Glutamatergic neuron (in vitro differentiated cells): ENCODE measurements at places on chromosomes 5 and 9. TPM values are rescaled to one million over a fixed set of nuclear protein-coding genes. Genes with fewer than 3 reads are reported as not detected.

Gene KCNV2
- total RNA-seq: not detected

Gene SYNPO
- 16.1 TPM for total RNA-seq

Gene GFPT2
- 11.6 TPM for total RNA-seq

Gene STC2
- 14.0 TPM for total RNA-seq

Gene GRHPR
- 78.1 TPM for total RNA-seq

Gene CA9
- not detected for total RNA-seq

Gene LEAP2
- 2.5 TPM for total RNA-seq

Gene FGF18
- 26.3 TPM for total RNA-seq

Gene ATP10B
- not detected for total RNA-seq

Gene PLEKHG4B
- 49.4 TPM for total RNA-seq

Gene C9
- not detected for total RNA-seq

DNA sequence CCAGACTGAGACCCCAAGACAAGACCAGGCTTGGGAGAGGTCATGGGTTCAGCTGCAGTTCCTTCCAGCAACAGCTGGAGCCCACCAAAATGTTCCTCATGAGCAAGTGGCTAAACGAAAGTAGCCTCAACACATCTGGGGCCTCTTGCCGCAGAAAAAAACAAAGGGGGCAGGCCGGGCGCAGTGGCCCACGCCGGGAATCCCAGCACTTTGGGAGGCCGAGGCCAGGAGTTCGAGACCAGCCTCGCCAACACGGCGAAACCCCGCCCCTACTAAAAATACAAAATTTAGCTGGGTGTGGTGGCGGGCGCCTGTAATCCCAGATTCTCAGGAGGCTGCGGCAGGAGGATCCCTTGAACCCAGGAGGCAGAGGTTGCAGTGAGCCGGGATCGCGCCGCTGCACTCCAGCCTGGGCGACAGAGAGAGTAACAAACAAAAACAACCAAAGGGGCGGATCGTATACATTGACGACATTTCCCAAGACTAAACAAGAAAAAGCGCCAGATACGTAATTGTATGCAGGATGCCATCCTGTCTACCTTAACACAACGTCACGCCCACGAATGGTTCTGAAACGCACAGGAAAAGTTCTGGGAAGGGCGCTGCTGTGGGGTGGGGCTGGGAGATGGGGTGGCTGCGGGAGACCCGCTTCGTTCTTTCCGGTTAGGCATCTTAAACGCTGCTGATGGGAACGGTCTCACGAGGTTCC is 1.7 kb downstream of the INPP5E start:
- peaks cover 15% of the 10 kb centered on the region for H3K27me3 ChIP-seq
- peak overlapping the region; percentile 33 for H3K27ac ChIP-seq
- no peaks in the 10 kb centered on the region for H3K36me3 ChIP-seq
- H3K4me3 ChIP-seq: peak overlapping the region; percentile 89
- H3K4me1 ChIP-seq: peaks cover 14% of the 10 kb centered on the region

DNA sequence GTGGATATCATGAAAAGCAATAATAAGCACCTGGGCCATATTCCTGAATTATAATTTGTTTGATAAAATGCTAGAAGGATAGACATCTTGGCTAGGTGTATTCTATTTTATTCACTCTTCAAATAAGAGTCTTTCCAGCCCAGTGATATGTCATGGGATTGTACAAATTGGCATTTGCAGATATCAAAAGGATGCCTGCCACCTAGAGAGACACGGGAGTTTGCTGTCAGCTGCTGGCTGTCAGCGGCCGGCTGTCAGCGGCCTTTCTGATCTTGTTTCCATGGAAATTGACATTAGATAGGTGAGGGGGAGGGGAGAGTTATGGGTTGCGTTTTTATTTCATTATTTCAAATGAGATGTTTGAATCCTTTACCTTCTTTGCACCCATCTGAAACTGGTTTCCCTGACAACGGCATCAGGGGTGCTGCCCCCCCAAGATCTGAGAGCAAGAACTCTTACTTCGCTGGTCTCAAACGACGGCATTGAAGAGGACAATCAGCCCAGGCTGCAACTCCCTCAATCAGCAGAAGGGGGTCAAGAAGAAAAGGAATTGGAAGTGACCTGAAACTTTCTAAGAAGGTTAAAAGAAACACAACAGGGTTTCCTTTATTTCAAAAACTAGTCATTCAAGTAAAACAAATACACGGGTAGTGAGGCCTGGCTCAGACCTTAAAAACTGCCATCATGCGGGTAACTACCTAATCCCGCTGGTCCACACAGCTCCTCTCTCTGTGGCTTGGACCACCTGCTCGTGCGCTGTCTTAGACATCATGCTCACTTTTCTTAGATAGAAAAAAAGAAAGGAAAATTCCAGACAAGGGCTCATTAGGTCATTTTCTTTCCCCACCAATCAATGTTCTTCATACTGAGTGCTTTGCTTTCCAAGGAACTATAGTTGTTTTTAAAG is 115.7 kb downstream of the TLE1 start:
- peaks cover 3% of the 10 kb centered on the region for H3K27me3 ChIP-seq
- H3K27ac ChIP-seq: peak overlapping the region; percentile 36
- H3K36me3 ChIP-seq: peaks cover 5% of the 10 kb centered on the region
- DNase-seq: no peak
- peaks cover 13% of the 10 kb centered on the region for H3K4me1 ChIP-seq

DNA sequence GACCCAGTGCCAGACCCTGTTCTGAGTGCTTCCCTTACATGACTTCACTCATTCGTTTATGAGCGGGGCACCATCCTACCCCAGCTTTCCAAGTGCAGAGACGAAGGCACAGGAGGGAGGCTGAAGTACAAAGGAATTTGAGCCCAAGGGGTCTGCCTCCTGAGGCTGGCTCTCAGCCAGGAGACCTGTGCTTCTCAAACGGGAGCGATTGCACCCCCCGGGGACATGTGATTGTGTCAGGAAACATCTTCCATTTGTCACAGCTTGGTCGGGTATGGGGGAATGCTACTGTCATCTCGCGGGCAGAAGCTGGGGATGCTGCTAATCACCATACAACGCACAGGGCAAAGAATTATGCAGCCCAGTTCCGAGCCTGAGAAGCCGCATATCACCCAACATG is 23.9 kb downstream of the ADCY2 start:
- no peak overlapping the region for H3K27ac ChIP-seq
- H3K4me1 ChIP-seq: peaks cover 5% of the 10 kb centered on the region
- no peaks in the 10 kb centered on the region for H3K36me3 ChIP-seq
- H3K4me3 ChIP-seq: no peak overlapping the region

DNA sequence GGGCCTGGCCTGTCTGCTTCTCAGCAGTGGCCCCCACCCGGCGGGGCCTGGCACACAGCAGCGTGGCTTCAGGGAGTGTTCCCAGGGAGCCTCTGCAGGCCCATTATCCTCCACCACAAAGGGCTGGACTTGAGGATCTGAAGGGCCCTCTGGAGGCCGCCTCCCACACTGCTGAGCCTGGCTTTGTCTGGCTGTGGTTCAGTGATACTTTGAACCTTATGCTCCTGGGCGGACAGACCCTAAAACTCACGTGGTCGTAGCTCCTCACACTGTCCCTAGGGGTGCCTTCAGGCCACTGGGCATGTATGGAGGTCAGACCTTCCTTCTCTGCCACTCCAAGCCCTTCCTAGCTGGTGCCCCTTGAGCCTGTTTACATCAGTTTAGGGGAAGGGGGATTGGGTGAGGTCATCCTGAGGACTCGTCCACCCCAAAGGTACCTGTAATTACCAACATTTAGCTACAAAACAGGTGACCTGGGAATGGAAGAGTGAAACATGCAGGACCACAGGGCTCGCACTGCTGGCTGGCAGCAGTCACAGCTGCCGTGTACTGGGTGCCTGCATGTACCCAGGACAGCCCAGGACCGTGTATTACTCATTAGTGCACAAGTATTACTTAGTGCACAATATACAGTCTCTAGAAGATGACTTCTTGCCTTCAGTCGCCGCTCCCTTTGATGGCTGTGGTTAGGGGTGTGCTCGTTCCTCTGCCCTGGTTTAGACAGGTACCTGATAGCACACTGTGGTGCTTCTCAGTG is 8.5 kb downstream of the GRHPR start:
- H3K27me3 ChIP-seq: peaks cover 2% of the 10 kb centered on the region
- peak overlapping the region; percentile 38 for H3K4me3 ChIP-seq

DNA sequence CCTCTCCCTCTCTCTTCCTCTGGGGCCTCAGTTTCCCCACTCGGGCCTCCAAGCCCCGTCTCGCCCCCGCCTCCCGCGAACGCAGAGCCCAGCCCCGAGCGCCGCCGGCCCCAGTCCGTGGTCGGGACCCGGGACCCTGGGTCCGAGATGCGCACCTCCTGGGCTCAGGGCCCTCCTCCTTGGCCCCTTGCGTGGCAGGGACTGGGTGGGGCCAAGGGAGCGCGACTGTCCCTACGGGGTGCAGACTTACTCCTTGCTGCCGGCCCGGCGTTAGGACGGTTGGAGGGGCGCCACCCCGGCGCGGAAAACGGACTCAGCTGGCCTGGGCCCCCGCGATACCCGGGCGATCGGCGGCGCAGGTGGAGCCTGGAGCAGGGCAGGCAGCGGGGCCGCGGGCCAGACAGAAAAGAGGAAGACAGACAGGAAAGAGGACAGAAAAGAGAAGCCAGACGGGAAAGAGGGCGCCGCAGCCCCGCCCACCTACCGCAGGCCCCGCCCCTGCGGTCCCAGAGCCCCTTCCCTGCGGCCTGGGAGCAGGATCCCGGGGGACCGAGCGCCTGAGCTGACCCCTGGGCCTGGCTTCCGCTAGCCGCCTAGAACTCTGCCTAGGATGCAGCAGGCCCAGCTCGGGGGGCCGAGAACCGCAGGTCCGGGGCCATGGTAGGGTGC is at the start of gene GBGT1:
Gene GBGT1, minus strand, starts transcription at position 411 of the 669 bp plus-strand sequence. CDS start 1,502 bp downstream, outside the sequence.
- peaks cover 9% of the 10 kb centered on the region for H3K27me3 ChIP-seq
- H3K36me3 ChIP-seq: no peaks in the 10 kb centered on the region
- no peaks in the 10 kb centered on the region for H3K4me1 ChIP-seq
- H3K4me3 ChIP-seq: peak within 1 kb of the TSS; percentile 38

DNA sequence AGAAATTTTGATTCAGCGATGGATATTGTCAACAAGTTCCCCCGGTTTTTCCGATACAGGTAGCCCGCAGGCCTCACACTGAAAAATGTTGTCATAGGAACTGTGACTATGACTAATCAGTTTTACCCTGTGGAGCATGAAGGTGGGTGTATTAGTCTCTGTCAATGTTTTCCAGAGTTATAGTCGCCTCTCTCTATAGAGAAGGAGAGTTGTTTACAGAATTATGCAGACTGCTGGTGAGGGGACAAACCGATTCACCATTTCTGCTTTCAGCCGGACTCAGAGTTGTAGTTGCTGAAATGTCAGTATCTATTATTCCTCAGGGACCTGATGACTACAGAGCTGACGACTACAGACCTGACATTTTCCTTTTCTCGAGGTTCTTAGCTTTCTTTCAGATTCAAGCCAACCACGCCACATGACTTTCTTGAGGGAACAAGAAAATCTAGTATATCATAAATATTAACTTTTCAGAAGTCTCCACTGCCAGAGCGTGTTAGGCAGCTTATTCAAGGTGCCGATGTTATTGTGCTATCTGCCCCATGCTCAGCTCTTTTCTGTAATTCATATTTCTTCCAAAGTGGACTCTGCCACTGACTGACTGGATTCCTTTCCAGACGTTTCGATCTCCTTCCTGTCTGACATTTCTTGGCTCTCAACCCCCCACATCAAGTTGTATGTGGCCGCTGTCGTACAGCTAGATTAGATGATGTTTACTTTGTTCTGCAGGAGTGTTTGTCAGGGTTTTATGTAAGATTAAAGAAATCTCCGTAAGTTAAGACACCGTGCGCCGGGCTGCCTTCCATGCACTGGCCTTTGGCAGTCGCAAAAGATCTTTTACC is 178.1 kb downstream of the FGF1 start:
- peaks cover 5% of the 10 kb centered on the region for H3K27me3 ChIP-seq
- H3K4me3 ChIP-seq: peak overlapping the region; percentile 27
- H3K4me1 ChIP-seq: peaks cover 26% of the 10 kb centered on the region
- peak overlapping the region; percentile 79 for H3K27ac ChIP-seq
- H3K36me3 ChIP-seq: peaks cover 4% of the 10 kb centered on the region
- no peak for DNase-seq

- no peak for DNase-seq
- peak overlapping the region; percentile 66 for H3K4me3 ChIP-seq
- H3K4me1 ChIP-seq: peaks cover 53% of the 10 kb centered on the region
- H3K36me3 ChIP-seq: no peaks in the 10 kb centered on the region
These were observed 127.9 kb downstream of the EFNA5 start for GRCh38 chr5:107542831-107543231.

- no peaks in the 10 kb centered on the region for H3K27me3 ChIP-seq
- H3K4me3 ChIP-seq: no peak overlapping the region
- no peak for DNase-seq
- H3K4me1 ChIP-seq: peaks cover 2% of the 10 kb centered on the region
These were observed 128.8 kb downstream of the EGFLAM start for GRCh38 chr5:38387161-38387560.

- H3K27ac ChIP-seq: no peak overlapping the region
- peaks cover 19% of the 10 kb centered on the region for H3K36me3 ChIP-seq
- peaks cover 6% of the 10 kb centered on the region for H3K27me3 ChIP-seq
These were observed 16.5 kb downstream of the ANGPTL2 start for GRCh38 chr9:127105805-127106465.

DNA sequence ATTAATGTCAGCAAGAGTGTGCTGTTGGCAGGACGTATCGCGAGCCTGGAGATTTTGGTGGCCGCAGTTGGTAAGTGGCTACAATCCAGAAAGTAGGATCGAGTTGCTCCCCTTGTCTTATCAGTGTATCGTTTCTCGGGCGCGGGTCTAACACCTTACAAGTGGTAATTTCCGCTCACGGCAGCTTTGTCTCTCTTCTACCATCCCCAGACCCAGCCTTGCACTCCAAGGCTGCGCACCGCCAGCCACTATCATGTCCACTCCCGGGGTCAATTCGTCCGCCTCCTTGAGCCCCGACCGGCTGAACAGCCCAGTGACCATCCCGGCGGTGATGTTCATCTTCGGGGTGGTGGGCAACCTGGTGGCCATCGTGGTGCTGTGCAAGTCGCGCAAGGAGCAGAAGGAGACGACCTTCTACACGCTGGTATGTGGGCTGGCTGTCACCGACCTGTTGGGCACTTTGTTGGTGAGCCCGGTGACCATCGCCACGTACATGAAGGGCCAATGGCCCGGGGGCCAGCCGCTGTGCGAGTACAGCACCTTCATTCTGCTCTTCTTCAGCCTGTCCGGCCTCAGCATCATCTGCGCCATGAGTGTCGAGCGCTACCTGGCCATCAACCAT is 1.1 kb downstream of the PTGER4 start:
- peak overlapping the region; percentile 86 for H3K4me3 ChIP-seq
- H3K27ac ChIP-seq: no peak overlapping the region
- peaks cover 11% of the 10 kb centered on the region for H3K4me1 ChIP-seq
- peak; percentile 34 for DNase-seq

DNA sequence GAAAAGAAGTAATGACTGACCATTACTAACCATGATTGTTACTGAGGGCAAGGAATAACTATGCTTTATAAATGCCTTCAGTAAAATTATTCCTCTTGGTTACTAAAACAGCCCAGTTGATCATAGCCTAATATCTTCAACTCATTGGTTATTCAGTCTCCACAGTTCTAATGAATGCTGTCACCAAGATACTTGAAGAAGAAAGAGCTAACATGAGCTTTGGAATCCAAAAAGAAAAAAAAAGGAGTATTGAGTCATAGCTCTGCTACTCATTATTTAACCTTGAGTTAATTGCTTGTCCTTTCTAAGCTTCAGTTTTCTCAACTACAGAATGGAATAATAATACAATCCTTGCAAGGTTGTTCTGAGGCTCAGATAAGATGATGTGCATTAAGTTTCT is 187.7 kb downstream of the BRINP1 start:
- no peak overlapping the region for H3K4me3 ChIP-seq
- H3K4me1 ChIP-seq: peaks cover 21% of the 10 kb centered on the region
- no peaks in the 10 kb centered on the region for H3K36me3 ChIP-seq
- no peak for DNase-seq
- peaks cover 2% of the 10 kb centered on the region for H3K27me3 ChIP-seq
- H3K27ac ChIP-seq: no peak overlapping the region

- peaks cover 10% of the 10 kb centered on the region for H3K36me3 ChIP-seq
- no peak overlapping the region for H3K4me3 ChIP-seq
- peaks cover 2% of the 10 kb centered on the region for H3K27me3 ChIP-seq
- H3K4me1 ChIP-seq: no peaks in the 10 kb centered on the region
These were observed 147.9 kb downstream of the MACROH2A1 start for GRCh38 chr5:135251093-135251492.
